ENCODE measurements at places on chromosomes 5 and 9.

- no peak for DNase-seq
These were observed 6.7 kb downstream of the TMEM8B start for GRCh38 chr9:35835766-35836165.

DNA sequence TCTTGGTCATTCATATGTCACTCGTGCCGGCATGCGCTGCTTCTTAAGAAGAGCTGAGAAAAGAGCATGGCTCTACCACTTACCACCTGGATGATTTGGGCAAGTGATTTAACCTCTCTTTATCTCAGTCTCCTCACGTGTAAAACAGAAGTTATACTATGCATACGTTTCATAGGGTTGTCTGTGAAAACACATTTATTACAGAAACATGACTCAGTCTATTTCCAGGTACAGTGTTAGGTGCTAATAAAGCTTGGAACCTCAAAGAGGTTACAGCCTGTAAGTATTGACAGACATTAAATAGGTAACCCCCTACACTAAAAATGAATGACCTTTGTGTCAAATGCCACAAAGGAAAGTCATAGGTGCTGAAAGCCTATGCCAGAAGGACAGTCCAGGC lies 43.1 kb downstream of the MED27 start:
- no peak for DNase-seq

- DNase-seq: no peak
These were observed 19.0 kb downstream of the ACTL7B start for GRCh38 chr9:108836781-108837180.

DNA sequence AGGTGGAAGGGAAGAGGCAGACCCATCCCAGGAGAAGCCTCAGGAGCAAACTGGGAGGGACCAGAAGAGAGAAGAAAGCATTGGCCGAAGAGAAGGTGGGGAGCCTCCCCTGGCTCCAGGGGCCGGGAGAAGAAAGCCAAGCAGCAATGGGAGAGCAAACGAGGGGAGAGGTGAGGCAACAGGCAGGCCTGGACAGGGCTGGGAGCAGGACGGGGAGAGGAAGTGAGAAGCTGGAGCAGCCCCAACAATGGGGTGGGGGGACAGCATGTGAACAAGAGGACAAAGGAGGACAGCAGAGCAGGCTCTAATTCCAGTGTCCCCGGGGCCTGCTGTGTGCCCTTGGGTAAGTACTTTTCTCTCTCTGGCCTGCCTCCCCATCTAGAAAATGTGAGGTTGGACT lies 115.3 kb downstream of the PSD2 start:
- DNase-seq: no peak

DNA sequence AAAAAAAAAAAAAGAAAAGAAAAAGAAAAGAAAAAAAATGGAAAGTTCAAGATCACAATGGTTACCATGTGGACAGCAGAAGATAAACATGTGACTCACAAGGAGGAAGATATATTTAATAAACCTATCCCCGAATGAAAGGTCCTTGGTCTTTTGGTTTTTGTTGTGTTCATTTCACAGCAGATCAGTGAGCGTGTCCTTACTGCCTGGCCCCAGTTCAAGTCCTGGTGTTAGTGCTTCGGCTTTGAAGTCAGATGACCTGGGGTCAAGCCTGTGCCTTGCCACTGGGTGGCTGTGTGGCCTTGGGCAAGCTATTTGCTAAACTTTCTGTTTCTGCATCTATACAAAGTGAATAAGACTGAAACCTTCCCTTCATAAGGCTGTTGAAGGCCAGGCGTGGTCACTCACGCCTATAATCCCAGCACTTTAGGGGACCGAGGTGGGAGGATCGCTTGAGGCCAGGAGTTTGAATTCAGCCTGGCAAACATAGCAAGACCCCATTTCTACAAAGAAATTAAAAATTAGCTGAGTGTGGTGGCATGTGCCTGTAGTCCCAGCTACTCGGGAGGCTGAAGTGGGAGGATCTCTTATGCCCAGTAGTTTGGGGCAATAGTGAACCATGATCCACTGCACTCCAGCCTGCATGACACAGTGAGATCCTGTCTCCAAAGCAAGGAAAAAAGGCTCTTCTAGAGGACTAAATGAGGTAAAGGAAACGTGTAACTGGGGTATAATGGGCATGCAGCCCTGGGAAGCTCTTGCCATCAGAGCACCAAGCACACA lies 94.5 kb upstream of the SPATA31D4 start:
- DNase-seq: no peak

DNA sequence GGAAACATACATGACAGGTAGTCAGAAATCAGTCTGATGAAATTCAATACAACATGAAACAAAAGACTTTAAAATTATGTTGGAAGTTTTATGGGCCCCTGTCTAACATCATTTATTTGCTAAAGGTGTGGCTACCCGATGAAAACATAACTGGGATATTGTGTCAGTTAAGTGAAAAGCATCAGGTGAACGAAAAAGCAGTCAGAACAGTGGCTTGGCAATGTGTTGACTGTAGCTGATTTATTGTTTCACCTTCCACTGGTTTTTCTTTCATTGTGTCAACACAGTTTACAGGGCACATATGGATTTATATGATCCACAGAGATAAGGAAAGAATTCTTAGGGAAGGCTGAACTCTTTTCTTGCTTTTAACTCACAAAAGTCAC lies 429.6 kb upstream of the ZNF608 start:
- DNase-seq: no peak

DNA sequence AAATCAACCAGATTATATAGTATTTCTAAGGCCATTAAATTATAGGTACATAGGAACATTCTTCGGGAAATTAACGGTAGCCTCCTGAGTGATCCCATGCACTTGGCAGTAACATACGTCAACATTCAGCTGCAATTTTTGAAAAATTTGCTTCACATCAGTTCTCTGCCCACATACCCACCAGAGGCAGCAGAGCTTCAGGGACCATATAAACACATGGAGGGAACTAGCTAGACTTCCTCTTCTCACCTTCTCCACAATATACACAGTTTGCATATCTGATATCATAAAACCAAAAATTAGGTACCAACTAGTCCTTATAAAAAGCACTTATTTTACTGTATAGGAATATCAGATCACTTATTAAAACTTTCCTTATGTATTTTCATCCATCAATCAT lies 4.8 kb downstream of the PSIP1 start:
- no peak for DNase-seq

DNA sequence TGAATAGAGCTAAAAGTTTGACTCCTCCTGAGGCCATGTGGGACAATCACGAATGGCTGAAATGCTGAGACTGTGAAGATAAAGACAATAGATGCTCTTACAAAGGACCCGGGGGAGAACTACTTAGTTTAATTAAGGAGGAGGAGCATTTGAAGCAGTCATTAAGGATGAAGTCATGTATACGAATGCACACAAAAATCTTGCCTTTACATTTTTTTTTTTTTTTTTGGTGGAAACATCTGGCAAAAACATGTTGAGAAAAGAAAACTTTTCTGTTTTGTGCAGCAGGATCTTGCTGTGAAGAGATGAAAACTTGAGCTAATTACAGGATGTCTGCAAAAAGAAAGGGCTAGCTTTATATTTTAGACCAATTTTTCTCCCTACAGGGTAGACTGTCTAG lies 42.3 kb upstream of the NR3C1 start:
- no peak for DNase-seq

DNA sequence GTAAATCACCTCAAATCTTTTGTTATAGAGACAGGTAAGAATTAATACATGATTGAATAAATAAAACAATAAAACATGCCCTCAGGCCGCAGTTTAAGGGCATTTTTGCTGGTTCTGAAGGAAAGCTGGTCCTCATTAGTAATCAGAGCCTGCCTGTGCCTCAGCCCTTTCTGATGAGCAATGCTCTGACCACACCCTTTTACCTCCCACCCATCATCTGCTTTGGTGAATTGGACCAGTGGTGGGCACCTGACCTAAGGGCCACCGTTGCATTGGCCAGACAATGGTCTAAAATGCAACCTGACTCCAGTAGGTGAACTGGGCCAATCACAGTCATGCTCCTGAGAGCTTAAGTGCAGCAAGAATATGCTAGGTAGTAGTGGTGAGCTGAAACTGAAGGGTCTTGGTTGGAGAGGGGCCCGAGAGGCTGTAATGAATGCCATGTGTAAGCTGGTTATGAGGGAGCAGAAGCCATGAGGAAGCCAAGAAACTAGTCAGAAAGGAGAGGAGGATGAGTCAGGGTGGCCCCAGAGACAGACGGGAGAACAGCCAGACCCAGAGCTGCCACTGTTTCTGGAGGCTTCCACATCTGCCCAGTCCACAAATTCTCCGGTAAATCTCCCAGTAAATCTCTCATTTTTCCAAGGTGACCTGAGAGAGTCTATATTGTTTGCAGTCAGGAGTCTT lies 45.5 kb upstream of the ZSWIM6 start:
- DNase-seq: no peak

GRCh38 chr5:44388321-44389089 lies 715 bp downstream of the FGF10 start:
- DNase-seq: no peak

DNA sequence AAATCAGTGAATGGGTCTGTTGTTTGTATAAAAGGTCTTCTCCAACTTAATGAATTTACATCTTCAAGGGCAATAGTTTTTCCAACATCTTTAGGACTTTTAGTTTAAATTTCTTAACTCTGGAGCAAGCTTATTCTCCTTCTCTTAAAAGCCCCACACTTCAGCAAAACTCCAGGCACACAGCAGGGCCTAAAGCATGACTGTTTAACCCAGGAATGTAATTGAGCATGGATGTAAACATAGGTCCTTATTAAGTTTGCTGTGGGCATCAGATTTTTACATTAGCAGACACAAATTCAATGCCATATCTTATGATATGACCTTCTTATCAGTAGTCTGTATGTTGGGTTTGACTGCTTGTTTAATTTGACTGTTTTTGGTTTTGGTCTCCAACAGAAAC lies 78.9 kb downstream of the ABCA1 start:
- DNase-seq: no peak

DNA sequence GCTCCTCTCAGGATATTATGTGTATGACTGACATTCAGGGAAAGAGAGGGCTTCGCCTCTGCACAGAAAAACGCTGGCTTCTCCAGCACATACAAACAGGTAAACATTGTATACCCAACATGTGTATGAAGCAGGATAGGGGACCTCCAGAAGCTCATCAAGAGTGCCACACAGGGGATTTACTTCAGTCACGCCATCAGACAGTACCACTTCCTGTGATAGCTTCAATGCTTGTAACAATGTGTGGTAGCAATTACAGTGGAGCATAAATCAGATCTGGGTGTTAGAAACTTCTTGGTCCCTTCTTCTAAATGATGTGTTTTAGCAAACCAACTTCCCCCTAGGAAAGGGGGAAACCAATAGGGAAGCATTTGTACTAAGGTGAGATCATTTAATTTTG lies 160.8 kb downstream of the TSSK1B start:
- no peak for DNase-seq

GRCh38 chr9:83061990-83062650 lies 822 bp downstream of the RASEF start:
- no peak for DNase-seq

GRCh38 chr5:162227075-162227474 lies 159.5 kb downstream of the GABRG2 start:
- DNase-seq: no peak

- DNase-seq: no peak
These were observed 291.4 kb downstream of the YTHDC2 start for GRCh38 chr5:113804943-113805342.

DNA sequence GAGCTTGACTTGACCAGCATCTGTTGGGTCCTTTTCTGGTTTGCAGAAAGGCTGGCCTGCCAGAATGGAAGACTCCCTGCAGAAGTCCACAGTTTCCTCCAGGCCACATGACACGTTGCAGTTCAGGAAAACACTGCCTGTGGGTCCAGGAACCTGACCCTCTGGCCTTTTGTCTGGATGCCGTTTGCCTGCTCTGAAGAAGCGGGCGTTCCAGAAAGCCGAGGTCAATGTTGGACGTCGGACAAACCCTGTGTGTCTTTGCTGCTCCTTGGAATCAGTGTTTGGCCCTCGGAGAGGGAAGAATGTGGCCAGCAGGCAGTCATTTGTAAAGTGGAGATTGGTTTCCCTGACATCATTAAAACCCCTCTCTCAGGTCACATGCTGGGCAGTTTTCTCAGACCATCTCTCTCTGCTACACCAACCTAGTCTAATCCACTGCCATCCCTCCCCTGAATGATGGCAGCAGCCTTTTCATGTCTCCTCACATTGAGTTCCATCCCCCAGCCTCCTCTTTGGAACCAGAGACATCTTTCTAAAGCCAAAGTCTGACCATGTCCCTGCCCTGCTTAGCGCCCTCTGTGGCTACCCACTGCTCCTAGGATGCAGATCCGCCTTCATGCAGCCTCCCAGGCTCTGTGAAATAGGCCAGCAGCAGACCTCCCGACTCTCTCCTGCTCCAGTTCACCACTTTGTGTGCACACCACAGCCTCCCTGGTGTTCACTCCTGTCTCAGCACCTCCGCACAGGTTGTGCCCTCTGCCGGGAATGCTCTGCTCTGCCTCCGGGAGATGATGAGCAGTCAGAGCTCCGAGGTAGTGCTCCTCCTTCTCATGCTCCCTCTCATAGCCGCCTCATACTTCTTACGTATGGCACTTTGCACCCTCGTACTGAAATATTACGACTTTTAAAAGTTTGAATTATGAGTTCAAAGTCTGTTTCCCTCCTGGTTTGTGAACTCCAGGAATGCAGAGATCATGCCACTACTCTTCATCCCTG lies 75.6 kb downstream of the RALGPS1 start:
- no peak for DNase-seq

DNA sequence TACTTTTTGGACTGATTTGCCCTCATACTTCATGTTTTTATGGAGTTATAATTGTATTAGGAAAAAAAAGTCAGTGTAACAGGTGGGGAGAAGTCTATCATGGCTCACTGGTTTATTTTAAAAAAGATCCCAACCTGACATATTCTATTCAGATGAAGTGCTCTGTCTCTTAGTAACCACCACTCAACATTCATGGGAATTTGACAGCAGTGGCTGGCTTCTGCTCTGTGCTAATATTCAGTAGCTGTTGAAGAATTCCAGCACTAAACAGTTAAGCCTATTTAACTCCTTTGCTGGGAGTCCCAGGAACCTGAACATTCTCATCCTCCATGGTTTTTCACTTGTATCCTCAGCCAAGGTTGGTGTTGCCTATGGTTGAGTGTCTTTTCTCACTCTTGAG lies 23.1 kb downstream of the CMYA5 start:
- DNase-seq: no peak

DNA sequence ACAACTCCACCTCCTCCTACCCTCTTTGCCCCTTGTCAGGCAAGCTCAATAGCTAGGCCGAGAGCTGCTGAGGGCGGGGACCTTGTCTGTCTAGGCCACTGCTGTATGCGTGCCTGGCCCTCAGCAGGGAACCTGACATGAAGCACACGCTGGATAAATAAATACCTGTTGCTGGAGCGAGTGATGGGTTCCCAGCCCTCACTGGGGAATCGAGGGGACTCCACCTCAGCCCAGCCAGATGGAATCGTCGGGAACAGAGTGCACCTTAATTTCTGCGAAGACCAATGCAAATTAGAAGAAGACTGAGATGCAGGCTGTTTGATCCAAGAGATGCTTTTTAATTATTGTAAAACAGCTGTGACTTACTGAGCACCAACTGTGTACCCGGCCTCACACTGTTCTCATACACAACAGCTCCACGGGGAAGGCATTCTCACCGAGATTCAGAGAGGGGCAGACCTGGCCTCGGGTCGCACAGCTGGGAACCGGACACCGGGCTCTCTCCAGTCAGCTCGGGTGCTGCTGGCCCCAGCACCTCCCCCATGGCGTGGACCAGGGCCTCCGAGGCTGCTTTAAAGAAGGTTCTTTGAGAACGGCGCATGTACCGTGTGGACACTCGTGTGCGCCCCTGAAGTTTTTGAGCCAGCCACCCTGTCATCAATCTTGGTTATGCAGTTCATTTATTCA lies 109.7 kb upstream of the IER5L start:
- no peak for DNase-seq

GRCh38 chr5:87007737-87008136 lies 259.9 kb upstream of the RASA1 start:
- DNase-seq: no peak

GRCh38 chr9:95966306-95966705 lies 90.8 kb downstream of the ERCC6L2 start:
- no peak for DNase-seq

Data from CD4-positive, alpha-beta T cell treated with Interferon gamma for 1 hour (primary cell).